ENCODE measurements at places on chromosomes 7 and 10.

DNA sequence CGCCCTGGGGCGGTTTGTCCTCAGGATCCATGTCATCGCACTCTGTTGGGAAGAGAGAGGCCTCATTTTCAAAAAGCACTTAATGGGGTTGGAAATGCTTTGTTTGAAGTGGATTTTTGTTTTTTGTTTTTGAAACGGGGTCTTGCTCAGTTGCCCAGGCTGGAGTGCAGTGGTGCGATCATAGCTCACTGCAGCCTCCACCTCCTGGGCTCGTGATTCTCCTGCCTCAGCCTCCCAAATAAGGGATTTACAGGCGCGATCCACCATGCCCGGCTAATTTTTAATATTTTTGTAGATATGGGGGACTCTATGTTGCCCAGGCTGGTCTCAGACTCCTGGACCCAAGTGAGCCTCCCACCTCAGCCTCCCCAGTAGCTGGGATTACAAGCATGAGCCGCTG lies 735 bp downstream of the FKBP6 start:
- DNase-seq, result no peak

DNA sequence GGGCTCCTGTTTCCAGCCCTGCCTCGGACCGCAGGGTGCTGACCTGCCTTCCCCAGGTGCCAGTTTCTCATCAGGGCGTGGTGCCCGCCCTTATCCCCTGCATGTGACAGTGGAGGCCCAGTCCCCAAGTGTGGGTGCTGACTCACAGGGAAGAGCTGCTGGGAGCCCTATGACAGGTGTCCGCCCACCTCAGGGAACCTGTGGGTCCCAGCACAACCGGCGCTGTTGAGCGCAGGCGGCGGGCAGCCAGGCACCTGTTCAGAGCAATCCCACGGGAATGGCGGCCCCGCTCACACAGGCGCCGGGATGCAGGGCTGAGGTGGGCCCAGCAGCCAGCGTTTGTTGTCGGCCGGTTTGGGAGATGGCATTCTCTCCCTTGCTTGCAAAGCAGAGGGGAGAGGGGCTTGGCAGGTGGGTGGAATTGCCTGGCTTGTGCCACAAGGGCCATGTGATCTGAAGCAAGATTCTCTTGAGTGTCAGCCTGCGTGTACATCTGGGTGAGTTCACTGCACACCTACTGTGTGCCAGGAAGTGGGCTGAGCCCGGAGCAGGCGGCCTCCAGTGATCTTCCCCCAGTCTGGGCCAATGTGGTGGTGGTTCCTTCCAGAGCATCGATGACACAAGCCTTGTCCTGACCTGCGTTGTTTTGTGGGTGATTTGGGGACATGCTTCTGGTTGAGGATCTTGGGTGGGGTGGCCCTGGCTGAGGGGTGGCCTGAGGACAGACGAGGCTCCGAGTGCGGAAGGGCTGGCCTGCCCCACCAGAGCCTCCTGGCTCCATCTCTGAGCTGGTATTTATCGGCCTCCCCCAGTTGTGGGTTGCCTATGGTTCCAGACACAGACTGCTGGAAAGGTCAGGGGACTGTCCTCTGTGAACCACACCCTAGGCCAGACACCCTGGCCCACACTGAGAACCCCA lies 2.4 kb downstream of the PWWP2B start:
- no peak for DNase-seq

DNA sequence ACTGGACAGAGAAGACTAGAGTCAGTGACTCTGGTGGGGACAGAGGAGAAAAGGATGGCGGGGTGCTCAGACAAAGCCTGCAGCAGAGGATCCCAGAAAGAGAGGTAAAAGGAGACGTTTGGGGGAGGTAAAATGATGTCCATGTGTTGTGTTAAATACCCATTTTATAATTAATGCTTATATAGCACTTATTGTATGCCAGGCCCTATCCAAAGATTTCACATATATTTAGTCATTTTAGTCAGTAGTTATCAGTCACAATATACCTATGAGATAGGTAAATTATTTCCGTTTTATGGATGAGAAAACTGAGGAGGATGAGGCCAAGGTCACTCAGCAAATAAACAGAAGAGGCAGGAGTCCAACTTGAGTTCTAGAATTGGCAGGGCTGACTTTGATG lies 144.6 kb upstream of the SEMA3E start:
- DNase-seq, result no peak

DNA sequence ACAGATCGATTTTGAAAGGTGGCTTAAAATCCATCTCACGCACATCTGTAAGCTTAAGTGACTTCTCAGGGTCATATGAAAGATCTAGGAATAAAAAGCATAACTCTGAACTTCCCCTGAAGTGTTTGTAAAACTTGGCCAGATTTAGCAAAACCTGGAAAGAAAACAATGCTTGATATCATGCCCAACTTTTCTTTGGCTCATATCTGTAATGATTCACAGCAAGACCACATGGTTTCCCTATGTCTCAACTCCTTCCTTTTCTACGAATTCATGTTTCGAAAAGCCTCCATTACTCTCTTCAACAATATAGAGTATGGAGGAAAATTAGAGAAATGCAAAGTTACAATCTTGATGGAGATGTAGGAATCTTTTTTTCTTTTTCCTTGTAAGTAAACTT lies 20.1 kb upstream of the CABCOCO1 start:
- DNase-seq, result no peak

DNA sequence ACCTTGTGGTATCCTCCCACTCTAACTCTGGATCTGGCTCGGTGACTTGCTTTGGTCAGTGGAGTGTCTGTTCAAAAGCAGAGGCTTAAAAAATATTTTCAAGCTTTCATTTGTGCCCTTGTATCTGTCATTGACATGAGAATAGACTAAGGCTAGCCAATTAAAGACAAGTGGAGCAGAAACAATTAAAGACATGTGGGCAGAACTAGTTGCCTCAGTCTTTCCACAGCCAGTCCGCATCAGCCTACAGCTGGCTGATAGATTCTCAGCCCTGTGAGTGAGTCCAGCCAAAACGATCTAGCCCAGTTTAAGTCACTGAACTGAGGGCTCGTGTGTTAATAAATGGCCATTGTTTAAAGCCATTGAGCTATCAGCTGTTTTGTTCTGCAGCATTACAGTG lies 185.2 kb upstream of the DGKB start:
- no peak for DNase-seq

DNA sequence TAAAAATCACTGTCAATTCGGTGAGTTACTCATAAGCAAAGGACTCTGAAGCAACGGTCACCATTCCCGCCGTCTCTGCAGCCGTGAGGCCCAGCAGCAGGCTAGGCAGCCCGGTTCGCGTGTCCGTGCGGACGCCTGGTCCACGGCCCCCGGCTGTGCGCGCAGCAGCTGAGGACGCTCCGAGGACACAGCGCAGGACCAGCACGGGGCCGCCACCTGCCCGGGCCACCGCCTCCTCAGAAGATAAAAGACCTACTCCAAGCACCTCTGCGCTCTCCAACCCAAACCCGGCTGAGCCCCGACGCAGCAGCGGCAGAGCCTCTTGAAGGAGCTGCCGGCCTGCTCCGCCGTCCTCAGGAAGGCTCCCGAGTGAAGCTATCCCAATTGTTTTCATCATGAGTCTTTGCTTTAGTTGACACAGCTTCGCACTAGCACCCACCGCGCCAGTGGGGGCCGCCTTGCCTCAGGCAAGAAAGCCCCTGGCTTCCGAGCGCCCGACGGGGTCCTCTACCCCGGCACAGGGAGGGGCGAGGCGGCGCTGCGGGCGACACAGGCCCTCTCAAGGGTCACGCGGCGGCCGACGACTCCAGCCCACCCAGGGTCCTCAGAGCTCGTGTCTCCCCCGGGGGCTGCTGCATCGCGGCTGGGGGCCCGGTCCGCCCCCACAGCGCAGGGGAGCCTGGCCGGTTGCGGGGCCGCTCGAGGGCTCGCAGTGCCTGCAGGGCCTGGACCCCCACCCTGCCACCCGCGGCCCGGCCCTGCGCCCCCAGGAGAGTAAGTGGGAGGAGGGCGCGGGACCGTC lies 16.9 kb upstream of the GPR146 start:
- DNase-seq, result no peak

- no peak for DNase-seq
Measured at GRCh38 chr10:4016214-4016740, 231.3 kb upstream of the KLF6 start.

DNA sequence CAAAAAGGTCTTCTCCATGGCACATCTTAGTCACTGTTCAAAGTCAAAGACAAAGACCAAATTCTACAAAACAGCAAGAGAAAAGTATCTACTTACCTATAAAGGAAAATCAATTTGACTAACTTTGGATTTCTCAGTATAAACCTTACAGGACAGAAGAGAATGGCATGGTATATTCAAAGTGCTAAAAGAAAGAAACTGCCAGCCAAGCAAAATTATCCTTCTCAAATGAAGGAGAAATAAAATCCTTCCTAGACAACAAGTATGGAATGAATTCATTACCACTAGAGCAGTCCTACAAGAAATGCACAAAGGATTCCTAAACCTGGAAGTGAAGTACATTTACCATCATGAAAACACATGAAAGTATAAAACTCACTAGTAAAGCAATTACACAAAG lies 235.5 kb downstream of the STK31 start:
- no peak for DNase-seq

DNA sequence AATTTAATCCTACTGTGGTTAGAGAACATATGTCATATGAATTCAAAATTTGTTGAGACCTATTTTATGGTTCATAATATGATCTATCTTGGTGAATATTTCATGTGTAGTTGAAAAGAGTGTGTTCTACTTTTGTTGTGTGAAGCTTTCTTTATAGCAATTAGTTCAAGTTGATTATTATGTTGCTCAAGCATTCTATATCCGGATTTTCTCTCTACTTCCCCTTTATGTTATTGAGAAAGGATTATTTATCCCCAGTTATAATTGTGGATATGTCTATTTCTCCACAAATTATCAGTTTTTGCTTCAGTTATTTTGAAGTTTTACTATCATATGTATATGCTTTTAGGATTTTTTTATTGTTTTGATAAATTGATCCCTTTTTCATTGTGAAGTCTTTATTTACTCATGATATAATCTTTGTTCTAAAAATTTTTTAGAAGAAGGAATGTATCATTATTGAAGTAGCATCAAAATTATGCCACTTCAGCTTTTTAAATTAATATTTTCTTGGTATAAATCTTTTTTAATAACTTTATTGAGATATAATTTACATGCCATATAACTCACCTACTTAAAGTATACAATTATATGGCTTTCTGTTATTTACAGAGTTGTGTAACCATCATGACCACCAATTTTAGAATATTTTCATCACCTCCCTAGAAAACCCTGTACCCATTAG lies 12.0 kb upstream of the MEST start:
- DNase-seq, result no peak

- no peak for DNase-seq
Measured at GRCh38 chr10:4186849-4187540, 402.0 kb upstream of the KLF6 start.

DNA sequence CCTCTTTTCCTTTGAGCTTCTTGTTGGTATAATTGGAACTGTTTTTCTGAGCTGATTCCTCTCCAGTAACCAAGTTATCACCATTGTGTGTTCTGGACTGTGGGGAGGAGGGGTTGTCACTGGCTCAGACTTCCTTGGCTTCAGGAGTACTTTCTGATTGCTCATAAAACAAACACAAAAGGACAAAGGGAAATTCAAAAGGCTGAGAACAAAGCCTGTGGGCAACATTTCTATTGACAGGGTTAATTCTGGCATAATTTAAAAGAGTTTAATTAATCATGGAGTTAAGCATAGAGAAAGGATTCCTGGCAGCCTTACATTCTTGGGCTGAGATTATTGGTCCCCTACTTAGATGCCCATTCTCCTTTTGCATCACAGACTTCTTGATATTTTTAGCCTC lies 222.9 kb upstream of the KMT2E start:
- DNase-seq, result no peak

GRCh38 chr10:87721781-87722180 lies 62.1 kb downstream of the PAPSS2 start:
- DNase-seq, result no peak

GRCh38 chr10:11610166-11610825 lies 1.2 kb downstream of the USP6NL start:
- no peak for DNase-seq

DNA sequence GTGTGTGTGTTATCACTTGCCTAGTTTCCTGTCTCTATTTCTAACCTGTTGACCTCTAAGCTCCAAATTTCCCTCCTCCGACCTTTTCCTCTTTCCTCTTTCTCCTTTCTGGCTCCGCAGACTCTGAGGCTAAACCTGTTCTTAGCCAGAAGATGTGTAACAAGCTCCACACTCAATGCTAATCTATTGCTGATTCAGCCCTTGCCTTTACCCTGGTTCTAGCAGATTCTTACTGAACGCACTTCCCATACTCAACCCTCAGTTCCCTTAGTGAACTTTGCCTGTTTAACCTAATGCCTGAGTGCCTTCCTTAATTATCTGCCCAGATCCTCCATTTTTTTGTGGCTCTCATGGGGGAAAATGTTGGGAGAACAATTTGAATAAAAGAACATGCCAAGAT lies 30.0 kb upstream of the SGMS1 start:
- DNase-seq, result no peak

- DNase-seq, result no peak
Measured at GRCh38 chr7:44059219-44060090, 5.9 kb downstream of the PGAM2 start.

DNA sequence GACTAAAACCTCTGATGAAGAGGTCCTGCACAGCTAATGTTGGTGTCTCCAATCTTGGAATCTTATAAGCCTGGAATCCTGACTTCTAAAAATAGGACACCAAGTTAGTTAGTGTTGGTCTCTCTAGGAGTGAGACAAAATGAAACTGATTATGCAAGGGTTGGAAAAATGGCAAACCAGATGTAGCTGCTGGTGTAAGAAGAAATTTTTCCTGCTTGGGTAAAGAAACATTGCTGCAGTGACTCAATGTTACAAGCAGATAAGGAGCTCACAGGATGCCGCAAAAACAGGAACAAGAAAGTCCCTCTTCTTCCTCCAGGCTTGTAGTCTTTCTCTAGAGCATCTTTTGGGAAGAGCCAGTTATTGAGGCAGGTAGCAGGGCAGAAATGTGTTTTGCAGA lies 449.0 kb downstream of the ETV1 start:
- DNase-seq, result no peak

- no peak for DNase-seq
Measured at GRCh38 chr7:149626972-149627371, 129.4 kb upstream of the ZNF746 start.

- DNase-seq, result no peak
Measured at GRCh38 chr10:74377476-74377875, 226.5 kb downstream of the ADK start.

- no peak for DNase-seq
Measured at GRCh38 chr7:143884969-143885559, 16.9 kb downstream of the TCAF1 start.

GRCh38 chr7:38312821-38313220 lies 39.4 kb upstream of the TARP start:
- DNase-seq, result no peak

GRCh38 chr7:77202481-77202976 lies 2.9 kb upstream of the FGL2 start:
- no peak for DNase-seq

GRCh38 chr7:12570534-12571461 lies at the start of gene SCIN:
Gene SCIN, plus strand, starts transcription at chr7:12570720. Its CDS starts 67 bp downstream, at chr7:12570787.
- no peak for DNase-seq

DNA sequence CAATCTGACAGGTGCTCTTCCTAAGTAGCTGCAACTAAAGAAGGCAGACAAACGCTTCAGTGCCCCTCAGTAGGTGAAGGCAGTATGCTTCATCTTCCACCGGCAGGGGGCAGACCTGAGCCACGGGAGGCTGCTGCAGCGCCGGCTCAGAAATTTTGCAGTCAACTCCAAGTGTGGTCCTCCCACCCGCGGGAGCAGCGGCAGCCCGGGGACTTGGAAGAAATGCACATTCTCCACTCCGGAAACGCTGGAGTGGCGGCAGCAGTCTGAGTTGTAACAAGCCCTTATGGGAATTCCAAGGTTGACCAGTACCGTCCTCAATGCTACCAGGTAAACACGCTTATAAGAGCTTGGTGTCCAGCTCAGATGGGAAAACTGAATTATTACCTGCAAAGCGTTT lies 3.4 kb downstream of the IGFBP3 start:
- peak; percentile 55 for DNase-seq

Measured in effector CD4-positive, alpha-beta T cell (primary cell).